ENCODE measurements at places on chromosomes 5 and 9.

DNA sequence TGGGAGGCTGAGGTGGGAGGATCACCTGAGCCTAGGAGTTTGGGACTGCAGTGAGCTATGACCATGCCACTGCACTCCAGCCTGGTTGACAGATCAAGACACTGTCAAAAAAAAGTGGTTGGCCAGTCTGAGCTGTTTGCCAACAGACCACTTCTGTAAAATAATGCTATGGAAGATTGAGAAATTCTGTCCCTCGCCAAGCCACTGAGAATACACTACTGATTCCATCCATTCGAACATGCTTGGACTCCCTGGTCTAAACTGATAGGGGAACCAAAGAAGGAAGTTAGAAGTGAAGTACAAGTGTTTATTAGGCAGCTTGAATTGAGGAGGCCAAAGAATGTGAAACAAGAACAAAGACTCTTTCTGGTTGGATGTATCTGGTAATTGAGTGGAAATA lies 27.2 kb downstream of the ENC1 start:
- DNase-seq = no peak

- no peak for DNase-seq
Measured at GRCh38 chr9:12065050-12065449, 628.1 kb upstream of the TYRP1 start.

- no peak for DNase-seq
Measured at GRCh38 chr9:23746317-23746716, 79.7 kb downstream of the ELAVL2 start.

- no peak for DNase-seq
Measured at GRCh38 chr9:127180457-127181314, 58.3 kb upstream of the ANGPTL2 start.

DNA sequence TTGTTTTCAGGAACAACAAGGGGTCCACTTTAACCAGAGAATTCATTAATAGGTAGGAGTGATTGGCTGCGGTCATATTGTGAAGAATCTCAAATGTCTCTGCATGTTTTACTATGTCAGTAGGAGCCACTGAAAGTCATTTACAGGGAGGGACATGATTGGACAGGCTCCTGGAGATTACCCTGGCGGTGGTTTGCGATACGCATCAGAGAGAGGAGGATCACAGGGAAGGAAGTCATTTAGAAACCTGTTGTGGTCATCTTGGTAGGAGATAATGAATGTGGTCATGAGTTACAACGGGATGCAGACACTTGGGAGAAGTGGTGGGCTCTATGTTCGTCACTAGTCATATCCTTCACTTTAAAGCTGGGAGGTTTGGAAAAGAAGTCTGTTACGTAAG lies 262.8 kb downstream of the FAM114A2 start:
- DNase-seq = no peak

DNA sequence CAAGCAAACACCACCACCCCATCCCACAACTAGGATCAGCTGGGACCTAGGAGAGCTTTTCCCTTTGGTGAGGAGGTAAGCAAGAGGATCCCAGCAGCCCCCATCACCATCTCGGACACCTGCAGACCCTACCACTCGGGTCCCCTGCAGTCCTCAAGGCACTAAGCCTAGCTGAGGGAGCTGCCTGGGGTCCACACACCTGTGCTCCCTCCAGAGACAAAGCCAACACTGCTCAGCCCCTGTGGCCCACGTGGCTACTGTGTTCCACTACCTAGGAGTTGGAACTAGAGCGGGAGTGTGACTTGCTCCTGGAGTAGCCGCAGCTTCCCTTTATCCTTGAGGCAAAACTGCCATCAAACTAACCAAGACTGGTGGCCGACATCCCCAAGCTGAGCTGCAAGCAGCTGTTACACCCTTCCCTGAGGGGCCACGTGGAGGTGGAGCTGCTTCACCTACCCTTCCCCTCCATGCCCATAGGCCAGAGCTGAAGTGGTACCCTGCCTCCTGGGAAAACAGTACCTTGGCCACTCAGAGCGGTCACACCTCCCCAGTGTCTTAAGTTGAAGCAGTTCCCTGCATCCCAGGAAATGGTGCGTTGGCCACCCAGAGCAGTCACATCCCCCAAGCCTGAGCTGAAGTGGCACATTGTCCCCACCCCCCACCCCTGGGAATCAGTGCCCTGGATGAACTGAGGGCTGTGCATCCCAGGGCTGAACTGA lies 205.5 kb downstream of the CACNA1B start:
- no peak for DNase-seq

DNA sequence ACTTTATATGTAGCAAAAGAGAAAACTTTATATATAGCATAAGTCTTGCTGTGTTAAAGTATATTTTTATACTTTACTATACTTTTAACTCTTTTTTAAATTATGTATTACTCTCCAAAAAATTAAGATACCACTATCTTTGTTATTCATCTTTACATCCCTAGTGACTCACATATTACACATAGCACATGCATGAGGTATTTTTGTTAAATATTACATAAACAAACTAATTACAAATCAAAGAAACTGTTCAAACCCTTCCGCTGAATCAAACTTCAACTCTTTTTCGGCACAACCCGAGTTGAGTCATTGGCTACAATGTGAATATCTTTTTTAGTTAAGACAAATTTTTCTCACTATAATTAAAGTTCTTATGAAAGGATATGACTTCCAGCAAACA lies 32.1 kb downstream of the NADK2 start:
- DNase-seq = no peak

DNA sequence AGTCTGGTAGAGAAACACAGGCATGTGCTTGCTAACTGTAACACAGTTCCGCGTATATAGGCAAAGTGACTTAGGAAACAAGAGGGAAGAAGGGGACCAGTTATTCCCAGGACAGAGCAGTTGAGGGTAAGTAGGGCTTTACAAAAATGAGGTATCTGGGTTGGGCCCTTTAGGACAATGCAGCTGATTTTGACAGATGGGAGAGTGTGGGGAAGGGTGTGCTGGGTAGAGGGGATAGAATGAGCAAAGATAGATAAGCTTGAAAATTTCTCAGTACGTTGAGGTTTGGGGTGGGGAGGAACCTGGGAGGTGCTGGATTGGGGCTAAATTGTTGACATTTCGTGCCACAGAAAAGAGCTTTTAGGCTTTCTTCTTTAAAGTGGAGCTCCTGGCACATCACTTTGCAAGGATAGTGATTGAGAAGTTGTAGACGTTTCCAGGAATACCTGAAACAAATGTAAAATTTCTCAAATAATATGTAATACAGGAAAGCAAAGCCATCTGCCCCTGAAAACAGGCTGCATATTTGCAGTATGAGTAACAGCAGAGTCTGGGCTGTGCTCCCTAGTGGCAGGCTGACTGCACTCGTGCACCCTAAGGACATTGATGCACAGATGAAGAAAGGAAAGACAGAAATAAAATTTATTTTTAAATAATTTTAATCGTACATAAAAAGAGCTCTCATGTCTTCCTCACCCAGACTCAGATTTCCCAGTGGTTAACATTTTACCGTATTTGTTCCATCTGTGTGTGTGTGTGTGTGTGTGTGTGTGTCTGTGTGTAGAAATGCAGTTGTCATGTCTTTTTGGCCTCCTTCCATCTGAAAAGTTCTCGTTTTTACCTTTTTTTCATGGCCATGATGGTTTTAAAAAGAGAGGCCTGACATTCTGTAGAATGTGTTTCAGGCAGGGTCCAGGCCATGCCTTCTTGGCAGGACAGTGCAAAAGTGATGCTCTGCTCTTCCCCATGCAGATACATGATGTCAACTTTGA lies 144.9 kb upstream of the DMRT1 start:
- DNase-seq = no peak

GRCh38 chr9:116629634-116630033 lies 57.5 kb upstream of the TRIM32 start:
- no peak for DNase-seq

DNA sequence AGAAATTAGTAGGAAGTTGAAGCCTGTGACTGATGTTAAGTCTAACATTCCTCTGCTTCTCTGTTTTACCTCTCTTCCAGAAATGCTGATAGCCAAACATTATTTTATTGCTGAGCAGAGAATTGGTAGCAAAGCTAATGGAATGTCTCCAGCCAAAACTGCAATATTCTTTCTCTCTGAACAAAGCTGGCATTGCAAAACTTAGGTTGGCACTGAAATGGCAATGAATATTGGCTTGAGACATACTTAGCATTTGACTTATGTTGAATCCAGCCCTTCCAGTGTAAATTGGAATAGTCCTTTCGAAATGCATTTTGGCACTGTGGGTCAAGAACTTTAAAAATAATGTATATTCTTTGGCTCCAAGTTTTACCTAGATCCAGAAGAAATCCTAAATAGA lies 21.1 kb downstream of the FAF2 start:
- DNase-seq = no peak

GRCh38 chr5:154782812-154783592 lies 27.8 kb downstream of the LARP1 start:
- no peak for DNase-seq

- no peak for DNase-seq
Measured at GRCh38 chr9:112631313-112632070, 86.4 kb downstream of the INIP start.

GRCh38 chr9:96321515-96321914 lies 19.5 kb upstream of the HSD17B3 start:
- no peak for DNase-seq

GRCh38 chr5:97495301-97495700 lies 312.3 kb upstream of the RIOK2 start:
- no peak for DNase-seq

GRCh38 chr5:132883261-132883834 lies 9.9 kb downstream of the LEAP2 start:
- DNase-seq = no peak

- DNase-seq = no peak
Measured at GRCh38 chr9:109843641-109844040, 63.6 kb downstream of the PALM2AKAP2 start.

GRCh38 chr5:55578771-55579170 lies 44.0 kb upstream of the PLPP1 start:
- no peak for DNase-seq

GRCh38 chr9:7691909-7692308 lies 107.7 kb downstream of the DMAC1 start:
- DNase-seq = no peak

DNA sequence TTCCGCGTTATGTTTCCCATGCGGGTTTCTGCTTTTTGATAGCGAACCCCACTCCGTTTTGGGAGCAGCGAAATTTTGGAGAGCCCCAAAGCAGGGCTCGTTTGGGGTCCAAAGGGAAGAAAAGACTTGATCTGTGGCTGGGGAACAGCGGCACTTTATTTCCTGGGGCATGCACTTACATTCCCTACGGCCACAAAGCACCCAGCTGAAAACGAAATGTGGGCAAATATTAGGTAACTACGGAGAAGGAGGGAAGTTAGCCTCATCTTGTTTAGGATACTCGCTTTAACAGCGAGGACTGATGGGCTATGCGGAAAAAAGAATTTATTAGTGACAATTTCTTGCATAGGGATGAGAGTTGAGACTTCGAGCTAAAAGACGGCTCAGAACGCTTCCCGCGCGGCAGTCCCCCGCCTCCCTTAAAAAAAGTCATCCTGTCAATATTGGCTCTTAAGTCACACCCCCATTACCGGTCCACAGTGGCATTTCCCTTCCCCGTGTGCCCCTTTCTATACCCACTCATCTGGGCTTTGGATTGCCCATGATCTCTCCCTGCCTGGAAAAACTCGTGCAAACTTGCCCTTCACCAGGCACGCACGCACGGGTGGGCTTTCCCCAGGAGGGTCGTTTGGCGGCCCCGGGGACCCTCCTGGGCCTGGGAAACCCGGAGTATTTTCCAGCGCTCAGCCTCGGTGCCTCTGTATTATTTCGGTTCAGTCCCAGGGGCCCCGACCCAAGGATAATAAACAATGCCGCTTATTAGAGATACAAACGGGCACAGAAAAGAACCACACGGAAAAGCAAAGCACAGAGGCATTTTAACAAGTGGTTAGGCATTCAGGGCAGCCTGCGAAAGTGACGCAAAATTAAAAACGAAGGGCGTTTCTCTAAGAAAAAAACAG lies 35.8 kb upstream of the NFIB start:
- DNase-seq = no peak

DNA sequence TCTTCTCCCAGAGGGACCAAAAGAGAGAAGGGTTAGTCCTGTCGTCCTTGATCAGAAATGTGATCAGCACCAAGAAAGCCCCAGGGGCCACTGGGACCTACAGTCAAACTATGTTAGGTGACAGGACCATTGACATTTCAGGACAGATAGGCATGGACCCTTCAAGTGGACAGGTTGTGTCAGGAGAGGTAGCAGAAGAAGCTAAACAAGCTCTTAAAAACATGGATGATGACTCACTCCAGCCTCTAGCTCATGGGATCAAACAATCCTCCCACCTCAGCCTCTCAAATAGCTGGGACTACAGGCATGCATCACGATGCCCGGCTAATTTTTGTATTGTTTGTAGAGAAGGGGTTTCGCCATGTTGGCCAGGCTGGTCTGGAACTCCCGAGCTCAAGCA lies 2.3 kb upstream of the AQP3 start:
- no peak for DNase-seq

GRCh38 chr5:131211669-131212068 lies 40.9 kb downstream of the LYRM7 start:
- no peak for DNase-seq

- peak; percentile 30 for DNase-seq
Measured at GRCh38 chr9:83583151-83584014, 39.6 kb upstream of the IDNK start.

GRCh38 chr5:149387081-149387631 lies 8.1 kb upstream of the IL17B start:
- DNase-seq = no peak

GRCh38 chr9:114090798-114091197 lies 8.3 kb downstream of the KIF12 start:
- no peak for DNase-seq

GRCh38 chr9:124412228-124412575 lies 3.0 kb downstream of the PSMB7 start:
- no peak for DNase-seq

DNA sequence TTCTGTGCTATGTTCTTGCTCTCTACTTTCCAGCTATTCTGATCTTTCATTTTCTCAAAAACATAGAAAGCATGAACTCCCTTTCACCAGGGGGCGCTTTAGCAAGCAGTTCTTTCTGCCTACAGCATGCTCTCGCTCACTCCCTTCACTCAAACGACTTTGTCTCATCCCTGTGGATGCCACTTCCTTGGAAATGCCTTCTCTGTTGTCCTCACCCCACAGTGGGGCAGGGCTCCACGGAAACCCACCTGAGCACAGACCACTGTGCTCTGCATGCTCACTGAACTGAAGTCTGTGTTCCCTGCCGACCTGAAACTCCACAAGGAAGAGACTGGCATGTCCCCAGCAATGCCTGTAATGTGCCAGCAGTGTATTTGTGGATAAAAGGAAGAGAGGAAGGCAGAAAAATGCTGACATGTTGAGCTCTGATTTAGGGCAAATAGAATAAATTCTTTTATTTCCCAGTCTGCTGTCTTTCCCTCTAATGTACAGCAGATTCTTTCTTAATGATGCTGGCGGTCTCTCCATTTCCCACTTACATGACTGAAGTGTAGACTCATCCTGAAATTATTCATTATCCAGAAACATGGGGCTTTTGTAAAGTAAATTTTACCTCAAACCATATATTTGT lies 4.9 kb upstream of the ROR2 start:
- DNase-seq = peak; percentile 42

DNA sequence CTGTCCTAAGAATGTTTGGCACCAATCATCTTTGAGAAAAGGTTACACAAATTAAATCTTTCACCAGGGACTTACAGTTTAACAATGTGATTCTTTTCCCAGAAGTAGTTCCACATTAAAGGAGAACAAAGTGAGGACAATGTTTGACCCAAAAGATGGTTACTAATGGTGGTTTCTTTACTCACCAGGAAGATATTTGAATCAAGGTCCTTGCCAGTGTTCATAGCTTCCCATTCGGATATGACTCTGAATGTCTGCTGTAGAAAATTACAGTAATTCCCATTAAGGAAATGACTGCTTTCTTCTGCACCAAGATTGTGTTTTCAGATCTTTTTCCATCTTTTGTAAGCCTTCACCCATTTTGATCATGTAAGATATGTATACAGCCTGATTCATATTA lies 114.6 kb upstream of the ADAMTSL1 start:
- DNase-seq = no peak
